Renal pelvis (tissue), 12 donors: ENCODE measurements at places on chromosomes 2 and 18.

DNA sequence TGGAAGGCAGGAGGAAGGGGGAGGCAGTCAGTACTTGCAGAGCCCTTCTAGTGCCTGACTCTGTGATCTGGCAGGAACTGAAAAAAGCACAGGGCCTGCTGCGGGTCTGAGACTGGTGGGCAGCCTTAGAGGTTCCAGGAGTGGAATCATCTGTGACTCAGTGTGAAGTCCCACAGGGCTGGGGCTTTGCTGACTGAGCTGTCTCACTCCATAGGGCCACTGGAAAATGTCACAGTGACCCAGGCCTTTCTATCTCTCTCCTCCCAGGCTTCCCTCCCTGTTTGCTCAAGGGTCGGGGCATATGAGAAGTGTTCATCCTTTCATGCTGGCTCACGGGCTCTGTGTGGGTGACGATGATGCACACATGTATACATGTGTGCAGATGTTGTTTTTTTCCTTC is 47.1 kb upstream of the ZFP36L2 start:
- DNase-seq: no peak

DNA sequence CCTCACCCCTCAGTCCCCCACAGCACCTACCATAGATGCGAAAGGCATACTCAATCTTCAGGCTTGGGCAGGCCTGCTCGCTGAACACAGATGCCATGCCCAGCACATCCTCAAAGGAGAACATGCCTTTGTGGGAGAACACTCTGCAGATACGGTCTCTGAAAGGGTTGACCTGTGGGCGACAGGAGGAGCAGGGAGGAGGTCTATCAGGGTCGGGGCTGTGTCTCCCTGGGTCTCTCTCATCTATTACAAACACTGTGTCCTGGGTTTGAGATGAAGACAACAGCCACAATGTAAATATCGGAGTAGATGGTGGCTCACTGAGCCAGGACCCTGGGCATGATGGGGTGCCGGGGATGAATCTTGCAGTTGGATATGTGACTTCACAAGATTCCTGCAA is 46.0 kb downstream of the CIB4 start:
- no peak for DNase-seq

- no peak for DNase-seq
Observed at GRCh38 chr2:223585666-223586065, 16.5 kb downstream of the SCG2 start.

GRCh38 chr18:62693659-62694058 is 21.7 kb upstream of the PHLPP1 start:
- no peak for DNase-seq

DNA sequence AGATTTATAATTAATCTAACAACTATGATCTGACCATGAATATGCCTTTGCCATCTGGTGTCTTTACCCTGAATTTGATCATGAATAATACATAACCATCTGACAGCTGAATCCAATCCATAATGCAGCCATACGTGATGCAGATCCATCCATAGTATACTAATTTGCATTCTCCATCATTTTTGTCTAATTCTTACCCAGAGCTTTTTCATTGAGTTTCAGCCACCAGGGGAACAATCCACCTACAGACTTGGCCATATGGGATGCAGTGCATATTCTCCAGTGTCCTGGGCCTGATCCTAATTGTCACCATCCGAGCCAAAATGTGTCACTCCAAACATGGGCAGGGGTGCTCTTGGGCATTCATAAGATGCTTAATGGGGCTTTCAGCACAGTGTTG is 227.2 kb upstream of the CRIM1 start:
- DNase-seq: no peak
